ENCODE measurements at places on chromosomes 3 and 15.

DNA sequence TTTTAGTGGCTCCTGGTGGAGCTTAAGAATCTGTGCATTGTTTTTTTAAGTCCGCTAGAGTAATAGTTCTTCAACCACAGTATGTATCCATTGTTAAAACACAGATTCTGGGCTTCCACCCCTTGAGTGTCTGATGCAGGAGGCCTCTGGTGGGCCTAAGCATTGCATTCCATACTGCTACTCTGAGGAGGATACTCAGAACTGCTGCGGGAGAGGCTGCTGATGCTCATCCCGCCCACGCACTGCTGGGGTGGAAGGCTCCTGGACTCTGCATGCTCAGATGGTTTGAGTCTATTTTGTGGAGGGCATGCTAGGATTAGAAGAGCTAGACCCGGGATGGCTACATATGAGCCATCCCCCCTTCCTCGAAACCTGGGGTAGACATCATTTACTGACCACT, 74.4 kb downstream of the THSD4 start:
- no peak for DNase-seq

DNA sequence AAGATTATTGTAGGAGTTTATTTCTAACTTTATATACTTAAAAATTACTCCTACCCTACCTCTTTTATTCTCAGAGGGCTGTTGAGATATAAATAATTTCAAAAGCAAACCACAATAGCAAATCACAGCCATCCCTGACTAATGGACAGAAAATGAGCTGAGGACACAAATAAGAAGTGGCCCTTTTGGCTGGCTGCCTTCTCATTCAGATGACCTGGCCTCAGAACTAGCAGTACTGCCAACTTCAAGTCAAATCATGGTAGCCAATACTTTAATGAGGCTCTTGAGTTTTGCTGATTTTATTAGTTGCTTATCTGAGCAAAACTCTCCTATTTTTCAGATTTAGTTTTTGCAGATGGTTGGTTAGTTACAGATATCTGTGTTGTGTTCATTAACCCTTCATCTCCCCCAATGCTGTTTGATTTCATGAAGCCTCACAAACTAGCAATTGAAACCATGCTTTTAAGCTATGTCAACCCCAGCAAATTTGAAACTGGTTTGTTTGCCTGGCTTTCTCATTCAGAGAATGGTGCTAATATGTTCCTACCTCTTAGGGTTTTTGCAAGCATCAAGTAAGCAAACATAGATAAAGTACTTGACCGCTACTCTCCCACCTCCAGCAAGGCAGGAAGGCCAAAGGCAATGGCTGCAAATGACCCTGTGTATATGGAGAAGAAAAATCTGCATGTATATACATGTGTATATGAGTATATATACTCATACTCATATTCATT, 73.4 kb upstream of the HACD2 start:
- DNase-seq, result peak; percentile 61

GRCh38 chr3:196440696-196441095, 8.5 kb upstream of the UBXN7 start:
- DNase-seq, result no peak

DNA sequence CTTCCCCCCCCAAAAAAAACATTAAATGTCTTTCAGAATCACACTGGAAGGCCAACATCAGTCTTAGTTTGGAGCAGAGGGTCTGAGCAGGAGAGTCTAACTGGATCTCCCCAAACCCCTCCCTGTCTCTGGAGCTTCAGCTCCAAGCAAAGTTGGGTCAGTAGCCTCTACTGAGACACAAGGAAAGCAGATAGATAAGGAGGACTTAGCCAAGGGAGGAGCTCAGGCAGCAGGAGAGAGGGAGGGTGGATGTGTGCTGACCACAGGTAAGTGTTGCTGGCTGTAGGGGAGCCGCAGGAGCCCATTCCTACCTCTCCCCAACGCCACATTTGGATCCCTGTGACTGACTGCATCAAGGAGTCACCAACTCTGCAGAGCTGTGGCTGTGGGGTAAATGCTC, 7.0 kb downstream of the PLCB2 start:
- no peak for DNase-seq

DNA sequence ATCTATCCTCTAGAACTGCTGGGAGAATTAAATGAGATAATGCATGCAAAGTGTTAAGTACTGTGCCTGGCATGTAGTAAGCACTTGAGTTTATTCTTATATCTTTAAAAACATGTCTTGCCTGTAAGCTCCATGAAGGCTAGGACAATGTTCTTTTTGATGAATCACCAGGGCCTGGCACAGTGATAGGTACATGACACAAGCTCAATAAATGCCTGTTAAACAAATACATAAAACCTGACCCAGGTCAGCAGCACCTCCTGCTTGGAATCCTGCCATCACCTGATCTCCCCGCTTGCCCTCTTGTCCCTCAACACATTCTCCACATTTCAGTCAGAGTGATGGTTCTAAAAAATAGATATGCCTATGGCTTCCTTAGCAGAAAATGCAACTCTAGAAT, 186.8 kb downstream of the CHST2 start:
- no peak for DNase-seq

GRCh38 chr15:77753281-77753873, 120.7 kb upstream of the LINGO1 start:
- no peak for DNase-seq

DNA sequence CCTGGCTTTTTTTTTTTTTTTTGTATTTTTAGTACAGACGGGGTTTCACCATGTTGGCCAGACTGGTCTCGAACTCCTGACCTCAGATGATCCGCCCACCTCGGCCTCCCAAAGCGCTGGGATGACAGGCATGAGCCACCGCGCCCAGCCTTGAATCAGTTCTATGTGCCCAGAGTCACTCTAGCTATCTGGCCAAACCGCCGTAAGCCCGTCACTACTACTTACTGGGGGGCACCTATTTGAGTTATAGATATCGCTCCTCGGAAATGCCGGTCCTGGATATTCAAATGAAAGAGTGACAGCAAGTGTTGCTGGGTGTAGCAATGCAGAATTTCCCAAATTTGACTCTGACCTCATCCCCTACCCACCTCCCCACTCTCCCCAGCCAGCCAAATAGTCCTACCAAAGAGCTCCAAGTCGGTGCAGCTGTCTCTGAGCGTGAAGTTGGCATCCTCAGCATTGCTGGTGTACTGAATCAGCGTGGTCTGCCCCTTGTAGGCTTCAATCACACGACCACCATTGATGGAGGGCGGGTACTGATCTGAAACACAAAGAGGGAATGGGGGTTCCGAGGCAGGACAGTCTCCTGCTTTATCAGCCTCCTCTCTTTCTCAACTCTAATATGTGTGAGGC, 38.1 kb downstream of the MUC20 start:
- DNase-seq, result no peak

Measured in tibial nerve (tissue), 4 donors.